ENCODE measurements at places on chromosomes 12 and 14.

DNA sequence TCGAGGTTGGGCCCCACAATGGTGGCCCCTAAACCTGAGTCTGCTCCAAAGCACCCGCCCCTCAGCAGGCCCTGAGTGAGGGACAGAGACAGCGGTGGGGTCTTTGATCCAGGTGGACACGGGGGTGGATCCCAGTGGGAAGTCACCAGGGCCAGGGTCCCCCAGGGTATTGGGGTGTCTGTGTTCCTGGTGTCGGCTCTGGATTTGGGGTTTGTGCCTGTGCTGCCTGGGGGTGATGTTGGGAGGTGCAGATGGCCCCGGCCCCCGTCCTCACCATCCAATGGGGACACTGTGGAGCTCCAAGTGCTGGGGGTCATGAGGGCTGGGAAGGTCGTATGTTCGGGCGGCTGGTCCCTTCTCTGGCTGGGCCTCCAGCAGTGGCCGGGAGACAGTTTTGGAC lies 354.2 kb downstream of the TMEM121 start:
- DNase-seq = no peak

- no peak for DNase-seq
These were observed 37.7 kb downstream of the KCNMB4 start for GRCh38 chr12:70403826-70404225.

DNA sequence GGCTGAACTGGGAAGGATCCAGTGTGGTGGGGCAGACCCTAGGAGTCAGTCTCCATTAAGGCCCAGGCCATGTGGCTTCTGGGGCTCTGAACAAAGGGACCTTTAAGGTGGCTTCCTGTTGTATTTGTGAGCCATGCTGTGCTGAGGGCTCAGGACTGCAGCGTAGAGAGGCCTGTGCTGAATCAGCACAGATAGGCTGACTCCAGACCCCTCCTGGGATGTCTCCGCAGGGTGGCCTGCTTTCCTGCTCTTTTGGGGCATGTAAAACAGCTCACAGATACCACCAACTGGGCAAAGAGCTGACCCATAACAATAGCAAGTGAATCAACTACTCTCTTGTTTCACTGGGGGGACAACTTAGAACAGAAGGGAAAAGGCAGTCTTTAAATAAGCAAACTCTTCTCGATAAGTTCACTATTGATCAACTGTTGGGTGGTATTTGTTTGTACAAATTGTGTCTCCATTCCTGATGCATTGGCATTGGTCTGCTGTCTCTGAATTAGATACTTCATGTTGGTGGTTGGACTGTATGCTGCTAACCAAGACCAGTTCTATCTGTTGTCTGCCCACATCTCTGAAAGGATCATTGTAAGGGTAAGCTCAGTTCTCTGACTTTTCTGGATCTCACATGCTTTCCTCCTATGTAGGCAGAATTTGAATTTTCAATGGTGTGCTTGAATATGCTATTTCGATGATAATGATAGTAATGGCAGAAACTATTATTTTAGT lies 71.8 kb downstream of the MYRFL start:
- DNase-seq = no peak

GRCh38 chr12:120342175-120343038 lies 14.8 kb upstream of the PLA2G1B start:
- no peak for DNase-seq

DNA sequence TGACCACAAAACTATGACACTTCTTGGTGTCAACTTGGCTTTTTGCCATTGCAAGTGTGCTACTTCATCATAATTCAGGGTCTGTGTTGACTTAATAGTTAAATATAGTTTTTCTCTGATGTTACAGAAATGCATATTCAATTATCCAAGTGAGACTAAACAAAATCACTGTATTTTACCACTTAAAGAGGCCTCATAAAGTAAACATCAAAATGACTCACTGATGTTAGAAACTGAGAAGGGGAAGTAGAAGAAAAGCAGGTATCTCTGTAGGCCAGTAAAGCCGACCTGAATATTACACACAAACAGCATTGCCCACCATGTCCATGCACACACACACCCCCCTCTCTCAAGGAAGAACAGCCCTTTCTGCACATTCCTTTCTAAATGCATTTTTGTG lies 55.4 kb downstream of the RPAP3 start:
- no peak for DNase-seq

All from GM18507 (cell line).